H4 (cell line): ENCODE measurements at places on chromosomes 3 and 15.

GRCh38 chr3:61531528-61531927 is 29.8 kb upstream of the PTPRG start:
- no peak for DNase-seq

DNA sequence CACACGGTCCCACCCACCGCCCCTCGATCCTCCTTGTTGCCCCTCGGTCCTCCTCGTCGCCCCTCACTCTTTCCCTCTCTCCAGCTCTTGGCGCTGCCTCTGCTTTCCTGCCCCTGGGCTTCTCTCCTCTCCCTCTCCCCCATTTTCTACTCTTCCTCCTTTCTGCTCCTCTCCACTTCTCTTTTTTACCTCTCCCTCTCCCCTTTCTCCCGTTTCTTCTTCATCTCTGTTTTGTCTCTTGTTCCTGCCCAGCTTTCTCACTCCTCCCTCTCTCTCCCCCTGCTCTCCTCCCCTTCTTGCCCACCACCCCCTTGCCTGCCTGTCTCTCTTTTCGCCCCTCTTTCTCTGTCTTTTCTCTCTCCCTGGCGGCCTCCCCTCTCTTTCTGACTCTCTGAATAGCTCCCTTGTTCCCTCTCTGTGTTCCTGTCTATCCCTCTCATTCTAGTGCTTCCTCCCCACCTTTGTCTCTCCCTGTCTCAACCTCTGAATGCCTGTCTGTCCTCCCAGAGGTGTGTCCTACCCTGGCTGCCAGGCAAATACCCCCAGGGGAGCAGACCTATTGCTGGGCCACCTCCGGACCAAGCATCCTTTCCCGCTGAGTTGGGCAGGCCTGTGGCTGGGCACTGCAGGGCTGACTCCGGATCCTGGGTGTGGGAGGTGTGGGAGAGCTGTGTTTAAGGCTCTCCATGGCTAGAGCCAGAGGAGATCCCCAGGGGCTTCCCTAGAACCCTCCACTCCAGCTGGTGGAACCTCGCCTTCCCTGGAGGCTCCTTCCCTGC is 41.0 kb downstream of the EPHB3 start:
- no peak for DNase-seq

GRCh38 chr3:2838546-2839157 is 271.5 kb downstream of the IL5RA start:
- DNase-seq: no peak

DNA sequence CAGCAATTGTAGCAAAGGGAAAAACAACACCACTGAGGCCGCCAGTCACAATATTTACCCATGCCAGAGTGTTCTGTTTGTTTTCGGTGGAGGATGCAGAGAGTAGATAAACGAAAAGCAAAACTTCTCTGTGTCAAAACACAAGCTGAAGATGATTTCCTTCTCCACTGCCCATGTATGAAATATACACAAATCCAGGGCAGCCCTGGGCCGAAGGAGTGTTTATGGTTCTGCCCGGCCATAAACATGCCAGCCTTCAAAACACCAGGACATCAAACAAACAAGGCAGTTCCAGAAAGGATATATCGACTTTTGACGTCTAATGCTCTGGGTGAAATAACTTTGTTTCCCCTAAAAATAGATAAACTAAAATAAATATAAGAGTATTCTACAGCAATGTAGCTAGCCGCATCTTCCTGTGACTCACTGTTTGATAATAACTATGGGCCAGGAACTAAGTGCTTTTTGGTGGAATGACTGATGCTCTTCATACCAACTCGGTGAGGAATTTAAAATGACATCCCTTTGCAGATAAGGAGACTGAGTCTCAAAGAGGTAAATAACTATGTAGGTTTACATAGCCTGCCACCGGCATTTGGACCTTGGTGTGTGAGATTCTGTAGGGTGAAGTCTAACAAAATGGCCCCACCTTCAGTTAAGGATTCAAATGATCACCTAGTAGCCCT is 82.8 kb downstream of the MAGI1 start:
- DNase-seq: no peak

DNA sequence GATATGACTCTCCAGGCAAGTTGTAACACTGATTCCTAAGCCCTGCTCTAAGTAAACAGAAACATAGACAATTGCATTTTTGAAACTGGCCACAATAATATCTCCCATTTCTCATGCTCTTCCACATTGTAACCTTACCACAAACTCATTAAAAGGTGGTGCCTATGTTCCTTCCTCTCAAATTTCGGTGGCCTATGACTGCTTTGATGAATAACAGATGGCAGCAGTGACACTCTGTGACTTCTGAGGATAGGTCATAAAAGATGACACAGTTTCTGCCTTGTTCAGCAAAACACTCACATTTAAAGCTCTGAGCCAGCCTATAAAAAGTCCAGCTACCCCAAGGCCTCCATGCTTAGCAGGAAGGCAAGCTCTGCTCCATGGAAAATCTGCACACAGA is 195.2 kb downstream of the EFHB start:
- no peak for DNase-seq

- peak; percentile 86 for DNase-seq
These were observed 1.0 kb upstream of the ATP1B3 start for GRCh38 chr3:141875374-141875892.

- no peak for DNase-seq
These were observed 113.9 kb upstream of the GRM7 start for GRCh38 chr3:6747017-6747416.
